ENCODE measurements at places on chromosomes 6 and 20.

DNA sequence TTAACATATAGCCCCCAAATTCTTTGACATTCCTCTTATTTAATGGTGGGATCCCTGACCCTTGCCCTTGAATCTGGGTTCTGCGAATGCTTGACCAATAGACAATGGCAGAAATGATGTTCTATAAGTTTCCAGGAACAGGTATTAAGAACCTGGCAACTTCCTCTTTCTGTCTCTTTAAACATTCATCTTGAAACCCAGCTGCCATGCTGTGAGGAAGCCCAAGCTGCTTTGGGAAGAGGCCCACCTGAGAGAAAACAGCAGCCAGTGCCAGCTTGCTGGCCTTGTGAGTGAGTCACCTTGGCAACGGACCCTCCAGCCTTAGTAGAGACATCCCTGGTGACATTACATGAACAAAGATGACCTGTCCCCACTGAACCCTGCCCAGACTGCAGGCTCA is 45.2 kb upstream of the RALY start:
- DNase-seq: no peak

DNA sequence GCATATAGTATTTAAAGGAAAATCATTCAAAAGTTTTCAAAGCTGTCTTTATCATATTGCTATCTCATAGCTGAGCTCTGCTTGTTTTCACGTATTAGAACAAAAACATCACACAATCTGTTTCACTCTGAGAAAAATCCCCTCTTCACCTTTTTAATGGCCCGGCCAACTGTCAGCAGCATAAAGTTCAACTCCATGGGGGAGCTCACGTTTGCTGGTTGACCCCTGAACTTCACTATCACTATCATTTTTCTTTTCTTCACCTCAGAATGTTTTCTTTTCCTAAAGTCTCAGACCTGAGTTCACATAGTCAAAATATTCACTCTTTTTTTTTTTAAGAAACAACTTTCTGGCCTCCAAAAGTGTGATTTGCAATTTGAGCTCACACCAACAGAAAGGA is 374.4 kb upstream of the MARCKS start:
- DNase-seq: no peak

GRCh38 chr20:43904827-43905177 is 9.8 kb upstream of the TOX2 start:
- DNase-seq: no peak

- no peak for DNase-seq
These were observed 31.2 kb upstream of the HBS1L start for GRCh38 chr6:135085700-135086413.

- DNase-seq: no peak
These were observed 143.4 kb downstream of the ADGRB3 start for GRCh38 chr6:68778356-68779020.

DNA sequence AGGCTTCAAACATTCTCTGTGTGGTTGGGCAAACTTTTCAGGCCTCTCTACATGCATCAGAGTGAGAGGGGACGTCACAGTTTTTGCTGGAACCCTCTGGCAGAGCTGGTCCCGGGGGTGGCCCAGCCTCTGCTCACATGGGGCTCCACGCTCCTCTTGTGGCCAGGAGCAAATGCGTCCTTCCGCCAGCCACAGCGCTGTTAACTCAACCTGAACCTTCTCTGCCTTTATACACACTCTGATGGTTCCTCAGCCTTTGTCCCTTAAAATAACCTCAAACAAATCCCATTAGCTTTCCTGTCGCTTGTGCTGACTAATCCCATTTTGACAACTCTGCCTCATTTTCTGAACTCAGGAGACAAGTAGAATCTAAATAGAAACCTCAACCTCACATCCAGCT is 39.4 kb upstream of the TGM6 start:
- DNase-seq: no peak

DNA sequence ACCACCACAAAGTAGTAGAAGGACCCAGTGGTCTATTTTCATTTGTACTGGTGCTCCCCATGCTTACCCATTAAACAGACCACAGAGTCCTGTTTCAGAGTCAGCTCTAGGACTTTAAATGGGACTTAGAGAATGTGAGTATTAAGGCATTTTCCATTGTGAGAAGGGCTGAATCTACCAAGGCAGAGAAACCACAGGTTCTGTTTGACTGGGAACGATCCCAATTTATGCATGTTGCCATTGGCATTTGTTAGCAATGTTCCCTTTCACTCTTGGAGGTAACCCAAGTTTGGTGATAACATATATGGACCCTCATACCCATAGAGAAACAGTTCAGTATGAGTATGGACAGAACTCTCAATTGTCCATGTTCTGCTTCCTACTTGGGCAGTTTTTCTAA is 672.8 kb downstream of the KIF16B start:
- no peak for DNase-seq

- no peak for DNase-seq
These were observed 131.1 kb downstream of the DST start for GRCh38 chr6:56511591-56511990.

GRCh38 chr6:43052842-43053544 is 658 bp downstream of the CUL7 start:
- DNase-seq: no peak

Data from AG09319 (cell line).